ENCODE measurements at places on chromosomes 6 and 20. TPM values are rescaled to one million over a fixed set of nuclear protein-coding genes. Genes with fewer than 3 reads are reported as not detected.

TNNC2 gene
- total RNA-seq: not detected

- H3K27me3 ChIP-seq: peaks cover 35% of the 10 kb centered on the region
- H3K4me3 ChIP-seq: no peak overlapping the region
- H3K4me1 ChIP-seq: no peaks in the 10 kb centered on the region
- DNase-seq: no peak
- no peak overlapping the region for H3K27ac ChIP-seq
- H3K36me3 ChIP-seq: no peaks in the 10 kb centered on the region
Measured at GRCh38 chr6:32718879-32719278, 22.3 kb upstream of the HLA-DQA2 start.

GRCh38 chr6:124495665-124496190, 466.5 kb upstream of the RNF217 start:
- H3K36me3 ChIP-seq: no peaks in the 10 kb centered on the region
- H3K4me1 ChIP-seq: peaks cover 18% of the 10 kb centered on the region
- H3K4me3 ChIP-seq: no peak overlapping the region
- H3K27ac ChIP-seq: no peak overlapping the region
- H3K27me3 ChIP-seq: no peaks in the 10 kb centered on the region

MDC1 gene
- total RNA-seq: 53.4 TPM

GRCh38 chr6:36912586-36912985, 26.8 kb downstream of the C6orf89 start:
- no peaks in the 10 kb centered on the region for H3K4me1 ChIP-seq
- DNase-seq: no peak
- H3K4me3 ChIP-seq: no peak overlapping the region
- no peaks in the 10 kb centered on the region for H3K27me3 ChIP-seq
- peaks cover 13% of the 10 kb centered on the region for H3K36me3 ChIP-seq

PTPRK gene
- total RNA-seq: 97.5 TPM

- H3K27me3 ChIP-seq: no peaks in the 10 kb centered on the region
- H3K4me1 ChIP-seq: no peaks in the 10 kb centered on the region
- no peak overlapping the region for H3K27ac ChIP-seq
- H3K4me3 ChIP-seq: no peak overlapping the region
- no peak for DNase-seq
Measured at GRCh38 chr6:155388591-155388990, 67.0 kb downstream of the NOX3 start.

FAM83C gene
- total RNA-seq: not detected

MARCKS gene
- 110 TPM for total RNA-seq

Measured in A673 (cell line).